Lower lobe of right lung (tissue), 2 donors: ENCODE measurements at places on chromosomes 7 and 10. TPM values are rescaled to one million over a fixed set of nuclear protein-coding genes. Genes with fewer than 3 reads are reported as not detected.

GRCh38 chr7:157711353-157711888 is 374.6 kb downstream of the DNAJB6 start:
- peak; percentile 28 for DNase-seq

DNA sequence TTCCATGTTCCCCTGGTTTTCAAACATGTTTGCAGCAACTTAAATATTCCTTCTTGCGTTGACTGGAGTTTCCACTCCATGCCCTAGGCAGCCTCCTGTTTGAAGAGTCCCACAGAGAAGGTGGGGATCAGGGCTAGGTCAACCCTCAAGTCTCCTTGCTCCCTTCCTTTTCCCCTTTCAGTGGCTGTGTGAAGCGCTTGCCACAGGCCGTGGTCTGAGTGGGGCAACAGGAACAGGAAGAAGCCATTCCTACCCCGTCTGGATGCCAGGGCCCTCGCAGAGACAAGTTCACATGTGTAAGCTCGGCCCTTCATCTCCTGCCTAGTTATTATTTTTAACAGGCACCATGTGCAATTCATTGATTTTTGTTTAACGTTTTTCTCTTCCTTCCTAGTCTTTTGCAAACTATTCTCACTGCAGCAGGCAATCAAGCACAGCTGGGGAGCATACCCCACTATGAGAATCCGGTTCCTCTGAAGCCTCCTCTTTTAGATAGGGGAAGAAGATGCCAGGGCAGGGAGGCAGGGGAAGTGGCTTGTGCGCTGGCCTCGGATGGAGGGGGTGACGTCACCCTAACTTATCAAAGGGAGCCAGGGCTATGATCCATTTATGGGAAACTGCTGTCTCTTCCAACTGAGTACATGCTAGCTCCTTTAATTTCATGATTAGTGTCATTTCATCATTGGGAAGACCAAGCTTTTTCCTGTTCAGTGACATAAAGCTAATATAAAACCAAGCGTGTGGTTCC is 64.2 kb downstream of the PRLHR start:
- DNase-seq, result peak; percentile 67

DNA sequence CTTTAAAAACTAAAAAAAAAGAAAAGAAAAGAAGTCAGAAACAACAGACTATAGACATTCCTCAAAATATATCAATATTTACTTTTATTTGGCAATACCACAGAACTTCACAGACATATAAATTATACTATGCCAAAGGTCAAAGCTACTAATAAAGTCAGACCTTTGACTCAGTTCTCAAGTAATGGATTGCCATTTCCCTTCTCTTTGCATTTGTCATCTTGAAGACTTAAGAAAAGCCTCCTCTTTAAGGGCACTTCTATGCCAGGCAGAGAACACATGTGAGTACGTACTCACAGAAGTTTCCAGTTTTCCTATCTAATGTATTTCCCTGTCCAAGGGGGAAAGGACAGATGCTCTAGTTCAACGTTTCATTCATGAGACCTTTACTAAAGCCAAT is 37.6 kb downstream of the TNPO3 start:
- DNase-seq, result no peak

- DNase-seq, result no peak
These were observed 14.6 kb downstream of the ADAP1 start for GRCh38 chr7:939843-940242.

DNA sequence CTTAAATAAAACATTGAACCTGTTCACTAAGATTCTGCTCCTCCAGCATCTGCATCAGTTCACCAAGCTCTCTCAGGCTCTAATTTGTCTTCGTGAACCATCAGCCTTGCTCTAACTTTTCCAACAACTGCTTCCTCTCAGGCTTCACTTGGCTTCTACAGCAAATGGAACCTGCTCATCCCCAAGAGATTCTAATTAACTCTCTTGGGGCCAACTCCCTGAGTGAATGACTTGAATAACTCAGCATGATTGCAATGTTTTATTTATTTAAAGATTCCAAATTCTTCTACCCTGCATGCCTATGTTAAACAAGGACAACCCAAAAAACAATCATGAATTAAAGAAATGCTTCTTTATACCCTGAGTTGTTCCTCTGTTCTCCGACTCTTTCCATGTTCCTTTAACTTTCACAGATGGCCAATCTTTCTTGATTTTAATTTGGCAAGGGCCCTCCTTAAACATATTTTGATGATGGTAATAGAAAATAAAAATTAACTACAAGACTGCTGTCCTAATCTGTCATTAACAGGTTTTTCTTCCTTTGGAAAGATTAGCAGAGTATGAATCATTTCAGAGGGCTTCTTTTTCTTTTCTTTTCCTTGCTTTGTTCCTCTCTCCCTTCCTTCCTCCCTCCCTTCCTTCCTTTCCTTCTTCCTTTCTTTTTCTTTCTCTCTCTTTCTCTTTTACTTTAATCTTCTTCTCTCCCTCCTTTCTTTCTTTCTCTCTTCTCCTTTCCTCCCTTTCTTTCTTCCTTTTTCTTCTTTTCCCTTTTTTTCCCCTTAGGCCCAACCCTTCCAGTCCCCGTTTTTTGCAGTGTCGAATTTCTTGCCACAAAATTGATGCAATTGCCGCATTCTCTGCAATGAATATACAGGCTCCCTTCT is 195.0 kb upstream of the RHOBTB1 start:
- no peak for DNase-seq

DNA sequence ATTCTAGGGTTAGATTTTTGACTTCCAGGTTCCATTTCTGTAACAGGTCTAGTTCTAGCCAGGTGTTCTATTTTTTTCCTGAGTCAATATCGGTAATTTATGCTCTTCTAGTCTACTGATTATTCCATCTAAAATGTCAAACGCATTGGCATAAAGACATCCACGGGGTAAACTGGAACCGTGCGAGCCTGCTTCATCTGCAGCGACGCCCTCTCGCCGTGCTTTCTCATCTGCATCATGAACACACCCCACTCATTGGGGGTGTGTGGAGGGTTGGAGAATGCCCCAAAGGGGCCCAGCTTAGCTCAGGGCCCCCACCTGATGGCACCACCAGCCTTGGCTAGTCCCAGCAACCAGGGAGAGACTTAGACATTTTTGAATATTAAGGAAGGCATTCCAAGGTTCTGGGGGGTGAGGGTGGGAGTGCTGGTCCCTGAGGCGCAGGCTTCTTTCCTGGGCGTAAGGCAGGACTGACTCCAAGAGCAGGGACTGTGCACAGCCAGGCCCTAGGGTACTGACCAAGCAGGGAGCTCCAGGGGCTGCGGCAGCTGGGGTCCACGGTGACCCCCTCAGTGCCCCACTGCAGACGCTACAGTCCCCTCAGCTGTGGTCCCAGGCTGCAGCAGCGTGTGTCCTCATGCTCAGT is 12.9 kb upstream of the CRYGN start:
- no peak for DNase-seq

GRCh38 chr7:28347475-28348318 is 64.6 kb upstream of the CREB5 start:
- DNase-seq, result no peak

DNA sequence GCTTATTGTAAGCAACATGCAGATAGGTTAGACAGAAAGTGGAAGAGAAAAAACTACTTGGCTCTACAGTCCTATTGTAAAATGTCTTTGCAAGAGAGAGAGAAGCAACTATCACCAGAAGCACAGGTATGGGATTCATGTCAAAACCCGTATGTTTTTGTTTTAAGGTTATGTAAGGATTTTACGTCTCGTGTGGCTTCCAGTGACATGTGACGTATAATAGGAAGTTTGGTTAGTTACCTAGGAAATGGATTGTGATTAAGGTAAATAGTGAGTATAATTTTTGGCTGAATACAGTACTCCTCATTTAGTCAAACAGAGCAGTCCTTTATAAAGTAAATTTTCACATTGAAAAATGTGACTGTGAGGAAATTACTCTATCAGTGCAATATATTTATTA is 62.0 kb downstream of the PHF14 start:
- no peak for DNase-seq

GRCh38 chr10:5023177-5023805 is 19.6 kb upstream of the AKR1C2 start:
- no peak for DNase-seq

GRCh38 chr7:55170335-55171069 is 151.7 kb downstream of the EGFR start:
- DNase-seq, result no peak

The SLC26A5 gene
- 1.8 TPM for total RNA-seq

The PGAM2 gene
- 0.44 TPM for total RNA-seq

The MEOX2 gene
- 17.1 TPM for total RNA-seq
